Activated CD4-positive, alpha-beta T cell treated with anti-CD3 and anti-CD28 coated beads for 36 hours (primary cell): ENCODE measurements at places on chromosomes 3 and 15.

GRCh38 chr3:24155276-24155675, 210.2 kb downstream of the NR1D2 start:
- DNase-seq = no peak

DNA sequence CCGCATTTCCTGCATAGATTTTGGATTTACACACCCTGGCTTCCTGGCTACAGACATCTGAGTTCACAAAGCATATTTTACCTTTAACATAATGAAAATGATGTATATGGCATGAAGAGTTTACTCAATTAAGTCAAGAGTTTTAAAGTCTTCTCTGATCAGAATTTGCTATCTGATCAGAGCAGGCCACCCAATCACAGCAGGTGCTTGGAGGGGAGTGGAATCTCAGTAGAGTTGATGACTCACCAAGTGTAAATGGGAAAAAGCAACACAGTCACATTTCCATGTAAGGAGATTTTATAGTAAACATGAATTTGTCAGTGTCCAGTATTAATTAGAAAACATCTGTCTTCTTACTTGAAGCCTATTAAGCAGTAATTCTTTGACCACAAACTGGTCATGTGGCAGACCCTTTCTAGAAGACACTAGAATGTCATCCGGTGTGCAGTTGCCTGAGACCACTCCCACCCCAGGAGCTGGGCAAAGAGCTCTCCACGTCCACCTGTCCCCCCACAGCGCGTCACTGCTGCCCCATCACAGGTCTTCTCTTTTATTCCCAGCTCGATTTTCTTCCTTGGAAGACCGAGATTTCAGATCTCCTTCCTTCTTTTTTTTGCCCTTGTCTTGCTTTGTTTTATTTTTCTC, 10.8 kb downstream of the MESD start:
- DNase-seq = no peak

DNA sequence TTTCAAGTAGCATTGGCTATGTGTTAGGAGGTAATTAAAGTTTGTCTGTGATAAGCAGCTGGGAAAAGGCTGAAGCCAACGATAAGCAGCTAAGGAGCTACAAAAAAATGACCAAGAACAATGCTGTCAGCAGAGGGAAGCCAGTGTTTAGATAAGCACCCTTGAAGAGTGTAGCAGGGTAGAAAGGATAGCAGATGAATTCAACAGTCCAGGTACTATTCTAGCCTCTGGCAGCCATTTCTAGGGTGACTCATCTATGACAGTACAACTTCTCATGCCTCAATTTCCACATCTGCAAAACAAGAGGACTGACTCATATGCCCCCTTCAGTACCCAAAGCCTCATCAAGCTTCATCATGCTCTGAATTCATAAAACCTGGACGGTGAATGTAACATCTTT, 617.6 kb upstream of the UBE2E2 start:
- DNase-seq = no peak

DNA sequence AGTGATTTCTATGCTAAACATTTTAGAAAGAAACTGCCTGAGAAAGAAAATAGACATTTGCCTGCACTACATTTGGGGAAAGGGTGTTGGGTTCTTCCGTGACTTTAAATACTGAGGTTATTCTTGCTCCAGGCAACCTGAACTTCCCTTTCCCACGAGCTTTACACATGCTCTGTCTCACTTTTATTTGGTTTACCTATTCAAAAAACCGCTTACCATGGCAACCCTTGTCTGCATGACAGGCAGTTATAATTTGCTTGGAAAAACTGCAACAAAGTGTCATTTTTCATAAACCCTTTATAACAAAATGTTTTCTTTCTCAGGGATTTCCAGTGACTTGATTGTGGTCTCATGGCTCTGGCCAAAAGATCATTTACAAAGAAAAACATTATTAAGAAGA, 416.3 kb upstream of the MEIS2 start:
- DNase-seq = no peak

- peak; percentile 18 for DNase-seq
Observed at GRCh38 chr15:81155375-81156218, 21.5 kb downstream of the CFAP161 start.

GRCh38 chr15:74315626-74316025, 51.8 kb downstream of the CYP11A1 start:
- peak; percentile 53 for DNase-seq

DNA sequence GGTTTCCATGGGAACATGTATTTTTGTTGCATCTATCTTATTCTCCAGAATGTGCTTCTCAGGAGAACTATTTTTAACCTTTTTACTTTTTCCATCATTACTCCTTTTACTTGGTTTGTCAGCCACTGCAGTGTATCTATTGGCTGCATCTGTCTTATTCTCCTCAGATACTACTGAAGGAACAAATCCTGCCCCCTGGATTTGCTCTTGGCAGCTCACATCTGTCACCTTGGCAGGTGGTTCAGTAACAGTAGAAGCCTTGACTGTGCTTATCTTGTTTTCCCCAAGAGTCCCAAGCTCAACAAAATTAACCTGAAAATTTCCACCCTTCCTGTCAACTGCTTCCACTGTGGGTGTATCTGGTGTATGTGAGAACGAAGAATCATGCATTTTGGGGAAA, 106.0 kb downstream of the MAP4 start:
- DNase-seq = no peak

DNA sequence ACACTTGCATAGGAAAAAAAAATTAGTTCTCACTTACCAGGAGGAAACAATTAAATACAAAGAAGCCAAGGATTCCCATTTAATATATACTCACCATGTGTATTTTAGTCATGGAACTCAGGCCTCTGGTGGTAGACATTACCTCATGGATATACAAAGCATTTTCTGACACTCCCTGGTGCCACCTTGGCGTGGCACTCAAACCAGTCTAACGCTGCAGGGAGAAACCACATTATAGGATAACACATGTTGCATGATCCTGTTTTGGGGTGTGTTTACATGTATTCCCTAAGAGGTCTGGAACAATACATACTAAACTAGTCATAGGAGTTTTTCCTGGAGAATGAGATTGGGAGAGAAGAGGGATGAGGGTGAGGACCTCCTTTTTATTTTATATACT, 5.9 kb upstream of the RTF1 start:
- DNase-seq = no peak

DNA sequence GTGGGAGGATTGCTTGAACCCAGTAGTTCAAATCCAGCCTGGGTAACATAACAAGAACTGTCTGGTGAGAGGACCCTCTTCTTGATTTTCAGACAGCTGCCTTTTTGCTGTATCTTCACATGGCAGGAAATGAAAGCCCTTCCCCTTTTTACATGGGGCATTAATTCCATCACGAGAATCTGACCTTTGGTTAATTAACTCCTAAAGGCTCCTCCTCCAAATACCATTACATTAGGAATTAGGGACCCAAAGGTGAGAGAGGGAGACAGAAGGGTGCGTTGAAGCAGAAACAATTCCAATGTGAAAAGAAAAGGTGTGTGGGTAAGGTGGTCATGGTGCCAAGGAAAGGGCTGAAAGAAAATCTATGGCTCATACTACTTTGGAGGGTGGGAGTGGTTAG, 536.2 kb downstream of the MAGI1 start:
- DNase-seq = no peak

DNA sequence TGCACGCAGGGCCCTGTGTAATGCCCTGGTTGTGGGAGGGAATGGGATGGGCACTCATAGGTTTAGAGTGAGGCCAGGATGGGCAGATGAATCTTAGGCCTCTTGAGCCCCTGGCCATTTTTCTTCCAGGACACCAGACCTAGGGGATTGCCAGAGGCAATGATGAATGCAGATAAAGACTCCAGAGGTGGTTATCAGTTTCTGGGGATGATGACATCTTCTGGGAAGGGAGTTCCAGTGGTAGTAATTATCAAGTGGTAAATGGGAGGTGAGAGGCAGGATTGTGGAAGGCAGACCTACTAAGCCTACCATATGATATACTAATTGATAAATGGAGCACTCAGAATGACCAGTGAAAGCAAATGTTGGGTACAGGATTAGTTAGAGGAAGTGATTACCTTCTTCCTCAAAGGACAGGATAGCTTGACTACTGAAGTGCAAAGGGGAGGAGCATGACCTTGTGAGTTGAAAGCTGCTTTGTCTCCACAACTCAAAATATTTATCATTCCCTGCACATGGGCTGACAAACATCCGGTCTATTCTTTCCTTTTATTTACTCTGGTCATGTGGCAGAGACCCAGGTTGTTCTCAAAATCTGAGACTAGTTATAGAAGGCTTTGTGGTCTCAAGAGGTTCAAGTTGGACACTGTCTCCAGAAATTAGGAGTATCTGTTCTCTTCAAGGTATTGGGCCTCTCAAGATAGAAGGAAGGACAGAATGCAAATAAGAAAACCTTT, 10.2 kb upstream of the MAPK6 start:
- DNase-seq = no peak

DNA sequence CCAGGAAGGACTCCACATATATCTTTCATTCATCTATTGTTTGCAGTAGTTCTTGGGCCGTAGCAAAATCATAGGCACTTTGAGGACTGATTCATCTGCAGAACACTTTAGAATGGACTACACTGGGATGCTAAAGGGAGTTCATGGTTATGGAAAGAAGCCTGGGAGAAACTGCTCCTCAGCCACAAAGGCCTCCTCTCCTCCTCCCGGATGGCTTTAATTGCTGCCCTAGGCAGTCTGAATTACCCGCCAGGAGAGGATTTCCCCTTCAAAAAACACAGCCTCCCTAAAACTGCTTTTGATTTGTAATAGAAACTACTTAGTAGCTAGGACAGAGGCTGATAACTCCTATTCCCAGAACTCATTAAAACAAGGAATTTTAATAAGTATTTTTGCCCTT, 4.6 kb downstream of the TMEM266 start:
- no peak for DNase-seq

DNA sequence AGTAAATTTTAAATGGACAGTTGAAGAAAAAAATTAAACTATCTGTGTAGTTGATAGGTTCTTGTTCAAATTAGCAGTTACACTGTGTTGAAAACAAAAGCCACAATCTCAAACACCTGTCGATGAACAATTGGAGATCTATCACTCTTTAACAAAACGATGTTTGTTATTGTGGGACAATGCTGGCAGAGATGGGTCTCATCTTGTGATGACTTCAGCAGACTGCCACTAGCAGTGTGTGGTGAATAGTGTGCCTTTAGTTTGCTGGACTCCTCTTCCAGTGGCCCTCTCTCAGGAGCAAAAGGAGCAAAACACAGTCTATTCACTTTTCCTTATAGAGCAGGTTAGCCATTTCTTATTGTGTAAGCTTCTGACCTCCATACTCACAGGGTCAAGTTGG, 14.7 kb upstream of the TRIM59 start:
- DNase-seq = no peak

DNA sequence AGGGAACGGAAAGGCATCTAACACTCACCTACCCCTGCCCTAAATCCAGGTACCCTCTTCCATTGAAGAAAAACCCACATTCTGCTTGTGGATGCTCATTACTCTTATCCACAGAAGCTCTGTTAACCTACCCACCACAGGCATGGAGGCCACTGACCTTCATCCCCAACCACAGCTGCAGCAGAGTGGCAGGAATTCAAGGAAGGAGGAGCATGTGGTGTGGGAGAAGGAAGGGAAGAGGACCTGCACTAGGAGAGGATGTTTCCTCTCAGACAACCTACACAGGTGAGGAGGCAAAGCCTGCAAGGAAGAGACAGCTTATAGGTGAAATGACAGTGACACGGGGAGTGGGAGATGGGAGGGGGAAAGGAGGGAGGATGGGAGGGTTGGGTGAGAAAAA, 192.5 kb upstream of the TSC22D2 start:
- no peak for DNase-seq

DNA sequence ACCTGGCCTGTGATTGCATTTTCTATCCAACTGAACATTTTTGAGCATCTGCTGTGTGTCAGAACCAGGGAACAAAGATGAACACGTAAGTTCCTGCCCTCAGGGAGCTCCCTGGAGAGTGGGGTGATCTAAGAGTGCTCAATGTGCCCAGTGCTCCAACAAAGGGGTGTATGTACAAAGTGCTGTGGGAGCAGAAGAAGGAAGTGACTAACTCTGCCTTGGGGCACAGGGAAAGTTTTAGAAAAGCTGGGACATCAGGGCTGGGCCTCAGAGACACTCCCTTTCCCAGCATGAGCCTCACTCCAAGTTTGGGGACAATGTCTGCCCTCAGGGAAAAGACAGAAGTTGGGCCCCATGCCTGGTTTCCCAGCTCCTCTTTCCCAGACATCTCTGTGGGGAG, 27.6 kb upstream of the BNC1 start:
- no peak for DNase-seq

- no peak for DNase-seq
Observed at GRCh38 chr3:8254489-8254888, 247.1 kb upstream of the LMCD1 start.

- DNase-seq = no peak
Observed at GRCh38 chr15:84821501-84822021, 4.4 kb downstream of the ALPK3 start.
